ENCODE measurements at places on chromosomes 7 and 10.

GRCh38 chr10:87635498-87636312 is 24.0 kb upstream of the PAPSS2 start:
- no peak for DNase-seq

DNA sequence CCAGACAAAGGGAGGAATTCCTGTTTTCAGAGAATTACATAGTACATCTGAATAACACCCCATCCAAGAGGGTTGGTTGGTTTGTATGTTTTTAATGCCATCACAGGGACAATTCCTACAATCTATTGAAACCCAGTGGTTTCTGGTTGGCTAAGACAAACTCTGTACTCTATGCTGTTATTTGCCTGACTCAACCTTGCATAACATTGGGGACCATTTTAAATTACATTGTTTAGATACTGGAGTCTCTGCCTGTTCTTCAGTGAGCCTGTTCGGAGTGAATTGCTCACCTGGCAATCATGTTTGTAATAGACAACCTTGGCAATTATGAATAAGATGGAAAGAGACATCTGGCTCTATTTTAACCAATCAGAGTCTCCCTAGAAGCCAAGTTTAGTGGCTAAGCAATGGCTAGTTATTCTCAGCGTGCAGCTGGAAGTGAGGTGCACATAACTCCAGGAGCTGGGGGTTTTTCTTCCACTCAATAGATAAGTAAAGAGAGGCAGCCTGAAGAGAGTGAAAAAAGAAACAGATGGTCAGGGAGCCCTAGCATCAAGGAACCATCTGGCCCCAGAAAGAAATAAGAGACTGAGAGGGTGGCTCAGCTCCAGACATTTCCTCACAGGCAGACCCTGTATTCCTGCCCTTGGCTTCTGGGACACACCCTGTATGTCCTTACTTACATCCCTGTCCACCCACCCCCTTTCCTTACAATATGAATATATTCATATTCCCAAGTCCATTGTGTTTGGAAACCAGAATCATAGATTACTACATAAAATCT is 21.2 kb upstream of the SLC35G1 start:
- no peak for DNase-seq

- DNase-seq = no peak
Measured at GRCh38 chr7:85883-86515, 106.4 kb upstream of the FAM20C start.

DNA sequence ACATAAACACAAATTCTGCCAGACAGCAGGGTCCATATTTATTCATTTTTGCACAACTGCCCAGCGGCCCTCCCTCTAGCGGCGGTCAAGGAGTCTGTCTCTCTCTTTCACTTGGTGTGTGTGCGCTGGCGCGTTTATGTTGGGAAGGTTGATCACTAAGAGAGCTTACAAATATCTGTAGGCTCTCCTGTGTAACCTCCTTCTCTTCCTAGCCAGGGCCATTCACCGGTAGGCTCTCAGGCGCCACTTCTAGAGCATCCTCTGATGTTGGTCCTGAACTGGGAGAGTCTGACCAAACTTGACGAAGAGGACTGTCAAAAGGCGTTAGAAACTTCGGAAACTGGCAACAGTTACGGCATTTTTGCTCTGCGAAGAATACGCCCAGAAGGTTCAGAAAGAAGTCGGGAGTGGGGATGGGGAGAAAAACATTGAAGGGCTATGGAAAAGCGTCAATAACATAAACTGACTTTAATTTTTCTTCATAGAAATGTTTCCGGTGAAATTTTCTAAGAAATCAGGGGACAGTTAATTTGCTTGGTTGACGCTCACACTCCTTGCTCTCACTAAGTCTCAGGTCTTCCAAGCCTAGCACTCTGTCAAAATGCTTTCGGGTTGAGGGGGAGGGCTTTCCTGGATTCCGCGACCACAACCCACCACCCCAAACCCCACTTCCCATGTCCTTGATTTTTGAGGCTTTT is 731.1 kb downstream of the ZWINT start:
- no peak for DNase-seq

DNA sequence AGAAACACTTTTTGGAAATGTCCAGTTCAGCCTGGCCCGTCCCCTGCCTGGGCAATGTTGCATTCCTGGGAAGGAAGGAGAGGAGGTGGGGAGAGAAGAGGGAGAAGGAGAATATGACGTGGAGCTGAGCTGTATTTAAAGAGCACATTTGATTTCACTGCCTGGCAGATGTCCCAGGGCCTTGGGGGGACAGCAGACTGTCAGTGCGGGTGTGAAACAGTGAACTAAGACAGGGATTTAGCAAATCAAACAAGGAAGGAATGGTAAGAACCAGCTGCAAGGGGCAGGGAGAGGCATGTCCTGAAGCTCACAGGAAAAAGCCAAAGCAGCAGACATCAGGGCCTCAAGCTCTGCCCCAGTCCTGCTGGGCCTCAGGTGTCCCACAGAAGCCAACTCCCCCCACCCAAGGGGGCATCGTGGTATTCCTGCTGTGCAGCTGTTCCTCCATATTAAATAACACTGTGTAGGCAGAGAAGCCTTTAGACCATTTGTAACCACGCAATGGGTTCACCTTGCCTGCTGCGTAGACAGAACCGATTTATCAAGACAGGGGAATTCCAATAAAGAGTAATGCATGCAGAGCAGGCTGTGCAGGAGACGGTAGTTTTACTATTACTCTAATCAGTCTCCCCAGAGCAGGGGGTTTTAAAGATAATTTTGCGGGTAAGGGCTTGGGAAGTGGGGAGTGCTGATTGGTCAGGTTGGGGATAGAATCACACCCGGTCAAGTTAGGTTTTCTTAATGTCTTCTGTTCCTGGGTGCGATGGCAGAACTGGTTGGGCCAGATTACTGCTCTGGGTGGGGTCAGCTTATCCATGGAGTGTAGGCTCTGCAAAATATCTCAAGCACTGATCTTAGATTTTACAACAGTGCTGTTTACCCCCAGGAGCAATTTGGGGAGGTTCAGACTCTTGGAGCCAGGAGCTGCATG is 18.3 kb downstream of the LEP start:
- DNase-seq = no peak

DNA sequence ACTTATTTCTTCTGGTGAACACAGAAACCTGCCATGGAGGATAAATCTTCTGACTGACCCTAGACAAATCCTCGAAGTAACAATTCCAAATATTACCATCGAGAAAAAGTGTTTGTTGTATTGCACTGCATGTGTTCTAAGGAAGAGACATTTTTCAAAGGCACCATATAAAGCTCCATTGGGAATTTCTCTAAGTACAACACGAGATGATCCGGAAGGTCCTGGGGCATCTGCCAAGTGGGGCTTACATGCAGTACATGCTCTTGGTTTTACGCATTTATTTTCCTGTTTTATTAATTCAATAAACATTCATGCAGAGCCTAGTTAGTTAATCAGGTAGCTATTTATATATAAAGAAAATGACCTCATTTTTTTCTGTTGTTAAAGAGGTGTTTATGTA is 692.0 kb upstream of the IGFBP3 start:
- DNase-seq = no peak

DNA sequence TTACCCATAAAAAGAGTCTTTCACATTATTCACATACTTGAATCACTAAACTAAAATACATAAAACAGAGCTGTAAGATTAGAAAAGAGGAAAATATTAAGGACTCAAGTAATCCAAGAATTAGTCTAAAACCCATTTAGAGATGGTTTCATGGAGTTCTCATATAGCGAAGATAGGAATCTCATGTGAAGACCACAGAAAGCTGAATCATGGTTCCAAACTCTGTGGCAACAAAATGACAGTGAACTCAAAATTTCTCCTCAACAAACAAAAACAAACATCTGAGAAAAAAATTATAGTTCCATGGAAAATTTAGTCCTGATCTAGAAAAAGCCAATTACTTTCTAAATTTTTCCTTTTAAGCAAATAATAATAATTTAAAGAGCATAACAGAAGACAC is 34.6 kb downstream of the BAZ1B start:
- no peak for DNase-seq

GRCh38 chr7:116239434-116239833 is 29.1 kb downstream of the TES start:
- no peak for DNase-seq

- no peak for DNase-seq
Measured at GRCh38 chr10:93280699-93281366, 201.3 kb downstream of the MYOF start.

DNA sequence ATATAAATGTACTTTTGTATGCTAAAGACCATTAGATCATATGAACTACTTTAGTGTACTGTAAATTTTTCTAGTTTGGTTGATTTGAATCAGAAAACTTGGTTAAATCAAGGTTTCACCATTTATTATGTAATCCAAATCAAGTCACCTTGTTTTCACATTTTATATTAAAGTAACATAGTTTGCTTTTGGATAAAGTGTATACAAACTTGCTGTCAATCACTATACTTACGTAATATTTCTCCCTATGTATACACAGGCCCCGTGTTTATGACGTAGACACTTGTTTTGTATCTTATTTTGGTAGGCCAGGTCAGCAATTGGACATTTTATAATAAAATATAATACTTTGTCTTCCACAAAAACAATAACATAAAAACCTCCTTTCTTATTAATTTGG is 32.2 kb downstream of the NAMPT start:
- no peak for DNase-seq

Data from SK-N-MC (cell line).